ENCODE measurements at places on chromosomes 4 and X. TPM values are rescaled to one million over a fixed set of nuclear protein-coding genes. Genes with fewer than 3 reads are reported as not detected.

DNA sequence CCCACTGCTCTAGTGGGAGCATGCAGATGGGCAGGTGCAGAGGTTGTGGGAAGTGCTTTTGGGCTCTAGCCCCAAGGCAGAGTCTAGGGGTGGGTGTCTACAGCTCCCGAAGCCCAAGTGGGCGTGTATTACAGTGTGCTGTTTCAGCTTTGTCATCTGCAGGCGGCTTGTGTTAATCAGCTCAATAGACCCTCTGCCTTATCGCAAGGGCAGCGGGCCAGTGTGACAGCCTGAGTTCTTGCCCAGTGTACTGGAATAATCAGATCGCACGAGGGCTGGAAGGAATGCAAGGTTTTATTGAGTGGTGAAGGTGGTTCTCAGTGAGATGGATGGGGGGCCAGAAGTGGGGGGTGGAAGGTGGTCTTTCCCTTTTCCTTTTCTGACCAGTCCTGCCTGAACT lies 529.4 kb upstream of the AMOT start:
- no peak for DNase-seq

GRCh38 chrX:154804957-154805695 lies at the start of gene MPP1:
Gene MPP1 (minus strand): TSS chrX:154805485. CDS start chrX:154805373, 112 bp downstream.
- DNase-seq, result peak; percentile 73

GRCh38 chrX:45758738-45759397 lies 558.2 kb upstream of the DIPK2B start:
- no peak for DNase-seq

DNA sequence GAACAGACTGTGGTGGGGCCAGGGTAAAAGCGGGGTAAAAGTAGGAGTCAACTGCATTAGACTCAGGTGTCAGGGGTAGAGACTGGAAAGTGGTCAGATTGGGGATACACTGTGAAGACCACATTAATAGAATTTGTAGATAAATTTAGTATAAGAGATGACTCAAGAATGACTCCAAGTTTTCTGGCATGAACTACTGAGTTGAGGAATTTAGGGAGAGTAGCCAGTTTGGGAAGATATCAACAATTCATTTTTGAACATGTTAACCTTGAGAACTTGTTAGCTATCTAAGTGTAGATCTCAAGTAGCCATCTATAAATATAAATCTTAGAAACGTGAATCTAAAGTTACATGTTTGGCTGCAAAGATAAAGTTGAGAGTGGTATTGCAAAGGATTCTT lies 206.9 kb upstream of the HCCS start:
- DNase-seq, result no peak

DNA sequence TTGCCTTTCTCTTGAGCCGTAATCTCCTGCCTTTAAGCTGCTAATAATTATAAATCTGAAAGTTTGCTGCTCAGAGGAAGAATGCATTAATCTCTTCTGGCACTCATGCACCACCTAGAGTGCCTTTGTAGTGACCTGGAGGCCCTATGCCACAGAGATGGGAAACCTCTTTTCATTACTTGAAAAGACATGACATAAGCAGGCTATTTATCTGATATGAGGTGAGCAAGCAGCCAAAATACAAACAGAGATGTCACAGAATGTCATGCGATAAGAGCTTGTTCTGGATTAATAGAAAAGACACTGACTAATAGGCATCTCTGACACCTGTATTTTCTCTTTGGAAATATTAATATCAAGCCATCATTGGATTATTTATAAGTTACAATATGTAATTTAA lies 42.3 kb downstream of the GABRB1 start:
- no peak for DNase-seq

Gene FAM184B
- total RNA-seq, result 0.19 TPM

- no peak for DNase-seq
These were observed 88.9 kb downstream of the JAKMIP1 start for GRCh38 chr4:6111354-6111960.

Gene PABPC5
- total RNA-seq, result 5.9 TPM

Gene EDNRA
- total RNA-seq, result 9.4 TPM

Gene NDNF
- 7.6 TPM for total RNA-seq

DNA sequence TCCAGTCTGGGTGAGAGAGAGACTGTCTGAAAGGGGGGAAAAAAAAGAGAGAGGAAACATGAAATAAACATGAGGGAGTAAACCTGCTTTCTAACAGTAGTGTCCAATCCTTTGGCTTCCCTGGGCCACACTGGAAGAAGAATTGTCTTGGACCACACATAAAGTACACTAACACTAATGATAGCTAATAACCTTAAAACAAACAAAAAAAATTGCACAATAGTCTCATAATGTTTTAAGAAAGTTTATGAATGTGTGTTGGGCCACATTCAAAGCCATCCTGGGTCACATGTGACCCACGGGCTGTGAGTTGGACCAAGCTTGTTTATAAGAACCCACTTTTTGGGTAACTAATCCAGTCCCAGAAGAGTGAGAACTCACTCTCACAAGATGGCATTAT lies 30.3 kb downstream of the PDS5A start:
- DNase-seq, result no peak

GRCh38 chr4:100117750-100118149 lies 72.5 kb downstream of the DDIT4L start:
- DNase-seq, result no peak

- DNase-seq, result no peak
These were observed 1950.7 kb upstream of the IGFBP7 start for GRCh38 chr4:59060895-59061294.

DNA sequence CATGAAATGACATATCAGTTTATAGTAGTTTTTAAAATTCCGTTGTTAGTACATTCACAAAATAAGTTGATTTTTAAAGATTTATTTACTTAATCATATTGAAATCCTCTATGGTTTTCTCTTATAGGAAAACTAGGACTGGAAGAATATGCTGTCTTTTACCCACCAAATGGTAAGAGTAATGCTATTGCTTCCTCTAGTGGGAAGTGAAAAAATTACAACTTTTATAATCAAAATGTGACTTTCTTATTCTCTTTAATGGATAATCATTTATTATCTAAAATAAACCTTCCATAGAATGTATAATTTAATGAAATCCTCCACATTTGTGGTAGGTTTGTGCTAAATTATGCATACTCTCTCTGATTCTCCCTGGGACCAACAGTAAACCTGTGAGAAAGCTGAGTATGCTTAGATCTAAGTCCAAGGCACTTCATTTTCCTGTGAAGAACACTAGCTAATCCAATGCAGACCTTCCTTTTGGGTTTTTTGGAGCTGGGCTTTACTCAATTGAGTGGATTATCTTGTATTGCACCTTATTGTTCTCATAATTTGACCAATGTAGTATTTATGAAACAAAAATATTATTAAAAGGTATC lies 136.2 kb downstream of the TBC1D19 start:
- no peak for DNase-seq

DNA sequence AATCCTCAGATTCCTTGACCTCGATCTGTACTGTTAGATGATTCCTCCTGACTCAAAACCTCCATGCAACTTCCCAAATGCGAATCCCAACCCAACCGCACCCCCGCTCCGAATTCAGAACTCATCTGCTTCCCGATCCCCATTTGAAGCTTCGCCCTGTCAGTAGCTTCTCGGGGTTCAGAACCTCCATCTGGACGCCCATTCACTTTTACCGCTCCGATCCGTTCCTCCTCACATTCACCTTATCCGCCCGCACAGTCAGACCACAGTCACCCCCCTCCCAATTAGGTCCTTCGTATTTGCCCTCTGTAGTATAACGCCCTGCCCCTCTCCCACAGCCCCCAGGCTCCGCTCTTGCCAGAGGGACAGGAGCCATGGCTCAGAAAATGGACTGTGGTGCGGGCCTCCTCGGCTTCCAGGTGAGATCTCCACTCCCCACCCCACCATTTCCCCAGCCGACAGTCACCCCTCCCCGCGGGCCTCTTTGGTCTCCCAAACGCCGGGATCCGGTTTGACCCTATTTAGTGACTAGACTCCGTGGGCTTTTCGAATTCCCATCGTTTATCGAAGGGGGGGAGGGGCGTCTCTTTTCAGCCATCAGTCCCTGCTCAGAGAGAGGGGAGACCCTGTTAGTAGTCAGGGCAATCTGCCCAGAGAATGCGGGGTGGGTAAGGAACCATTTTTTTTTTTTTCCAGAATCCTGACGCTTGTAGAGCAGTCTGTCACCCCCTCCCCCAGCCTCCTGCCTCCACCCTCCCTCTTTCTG lies 691 bp downstream of the MAGED1 start:
- peak; percentile 22 for DNase-seq

- no peak for DNase-seq
These were observed 46.2 kb upstream of the TXK start for GRCh38 chr4:48180234-48180633.

- DNase-seq, result no peak
These were observed 562.8 kb upstream of the POU3F4 start for GRCh38 chrX:82945332-82945731.

DNA sequence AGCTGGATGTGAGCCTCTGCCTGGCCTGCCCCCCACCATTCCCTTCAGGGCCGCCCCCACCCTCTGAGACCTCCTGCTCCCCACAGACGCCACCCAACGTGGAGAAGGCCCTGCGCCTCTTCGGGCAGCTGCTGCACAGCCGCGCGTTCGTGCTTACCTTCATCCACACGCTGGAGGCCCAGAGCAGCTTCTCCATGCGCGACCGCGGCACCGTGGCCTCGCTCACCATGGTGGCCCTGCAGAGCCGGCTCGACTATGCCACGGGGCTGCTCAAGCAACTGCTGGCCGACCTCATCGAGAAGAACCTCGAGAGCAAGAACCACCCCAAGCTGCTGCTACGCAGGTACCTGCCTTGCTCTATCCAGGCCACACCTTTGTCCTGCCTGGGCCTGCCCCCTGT lies 10.1 kb downstream of the PLXNA3 start:
- DNase-seq, result no peak

DNA sequence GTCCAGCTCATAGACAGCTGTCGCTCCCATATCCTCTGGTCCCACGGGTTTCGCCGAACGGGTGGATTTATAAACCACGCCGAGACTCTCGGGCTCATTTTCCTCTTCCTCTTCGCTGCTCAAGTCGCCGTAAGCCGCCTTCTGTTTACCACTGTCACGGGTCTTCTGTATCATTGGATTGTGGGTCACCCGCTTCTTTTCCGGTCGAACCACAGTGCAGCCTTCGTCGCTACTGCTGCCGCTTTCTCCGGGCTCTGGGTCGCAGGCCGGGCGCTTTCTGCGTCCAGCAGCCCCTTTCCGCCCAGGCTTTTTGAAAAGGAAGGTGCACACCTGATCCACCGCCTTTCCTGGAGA lies 311 bp downstream of the RNF113A start:
- no peak for DNase-seq

Gene STPG2
- total RNA-seq, result 2.7 TPM

GRCh38 chrX:106802063-106802387 lies 448 bp upstream of the TBC1D8B start:
- no peak for DNase-seq

DNA sequence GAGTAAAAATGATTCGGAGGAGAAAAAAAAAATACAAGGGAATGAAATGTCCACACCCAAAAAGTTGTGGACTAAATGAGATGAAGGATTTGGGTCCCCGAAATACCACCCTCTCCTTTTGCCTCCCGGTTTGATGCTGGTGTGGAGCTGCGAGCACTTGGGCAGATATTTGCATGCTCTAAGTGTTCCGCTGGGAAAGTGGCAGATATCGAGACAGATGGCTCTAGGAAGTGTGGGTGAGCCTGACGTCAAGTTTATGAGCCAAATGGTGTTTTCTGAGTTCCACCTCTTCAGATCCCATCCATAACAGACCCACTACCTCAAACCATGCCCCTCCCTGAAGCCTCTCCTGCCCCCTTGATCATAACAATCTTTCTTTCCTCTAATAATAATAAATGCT lies 228.6 kb downstream of the QDPR start:
- no peak for DNase-seq

DNA sequence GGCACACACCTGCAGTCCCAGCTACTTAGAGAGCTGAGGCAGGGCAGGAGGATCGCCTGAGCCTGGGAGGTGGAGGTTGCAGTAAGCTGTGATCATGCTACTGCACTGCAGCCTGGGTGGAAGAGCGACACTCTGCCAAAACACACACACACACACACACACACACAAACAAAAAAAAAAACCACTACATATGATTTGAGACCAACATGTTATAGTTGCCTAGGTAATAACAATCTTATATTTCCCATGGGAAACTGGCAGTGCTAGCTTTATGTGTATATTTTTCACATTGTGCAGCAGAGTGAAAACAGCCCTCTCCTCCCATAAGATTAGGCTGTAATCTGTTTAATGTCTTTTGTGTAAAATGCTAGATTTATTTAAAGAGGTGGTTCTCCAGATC lies 3.1 kb upstream of the FAM241A start:
- no peak for DNase-seq

- no peak for DNase-seq
These were observed 1774.8 kb downstream of the ARAP2 start for GRCh38 chr4:34469516-34469915.

DNA sequence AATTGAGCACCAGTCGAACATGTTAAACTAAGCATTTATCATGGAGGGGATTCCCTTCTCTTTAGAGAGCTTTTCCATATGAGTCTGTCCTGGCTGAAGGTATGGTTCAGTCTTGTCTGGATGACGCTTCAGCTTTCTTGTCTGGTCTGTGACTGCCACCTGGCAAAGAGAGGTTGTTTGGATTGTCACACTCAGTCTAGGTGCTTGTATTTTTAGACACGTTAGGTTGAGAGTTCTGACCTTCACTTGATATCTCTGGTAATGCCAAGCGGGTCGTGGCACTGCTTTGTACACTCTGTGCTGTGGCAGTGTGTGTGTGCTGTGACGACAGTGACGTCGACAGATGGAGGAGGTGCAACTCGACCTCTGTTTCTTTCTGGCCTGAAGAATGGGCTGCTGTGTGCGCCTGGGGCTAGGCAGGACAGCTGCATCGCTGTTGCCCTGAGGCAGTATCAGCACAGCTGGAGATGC lies 12.6 kb downstream of the NOCT start:
- DNase-seq, result peak; percentile 32

- no peak for DNase-seq
These were observed 774.8 kb upstream of the TENM3 start for GRCh38 chr4:181468451-181468850.

- DNase-seq, result no peak
These were observed 40.4 kb downstream of the CPLX1 start for GRCh38 chr4:785332-786073.

DNA sequence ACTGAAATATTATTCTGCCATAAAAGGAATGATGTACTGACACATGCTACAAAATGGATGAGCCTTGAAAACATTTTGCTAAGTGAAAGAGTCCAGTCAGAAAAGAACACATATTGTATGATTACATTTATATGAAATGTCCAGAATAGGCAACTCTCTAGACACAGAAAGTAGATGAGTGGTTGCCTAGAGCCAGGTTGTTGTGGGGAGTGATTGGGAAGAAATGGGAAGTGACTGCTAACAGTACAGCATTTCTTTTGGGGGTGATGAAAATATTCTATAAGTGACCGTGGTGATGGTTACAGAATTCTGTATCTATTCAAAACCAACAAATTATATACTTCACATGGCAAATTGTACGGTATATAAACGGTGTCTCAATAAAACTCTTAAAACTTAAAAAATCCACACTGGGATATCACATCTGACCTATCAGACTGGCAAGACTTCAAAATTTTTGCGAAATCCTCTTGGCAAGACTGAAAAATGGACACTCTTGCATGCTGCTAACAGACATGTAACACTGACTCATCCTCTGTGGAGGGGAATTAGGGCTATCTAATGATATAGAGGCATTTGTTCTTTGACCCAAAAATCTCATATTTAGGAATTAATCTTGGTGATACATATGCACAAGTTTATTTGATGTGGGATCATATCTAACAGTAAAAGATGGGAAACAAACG lies 71.8 kb downstream of the FAM13A start:
- no peak for DNase-seq

- no peak for DNase-seq
These were observed 277.7 kb upstream of the CLNK start for GRCh38 chr4:10962246-10962645.

Gene PHEX
- 0.31 TPM for total RNA-seq

Data from testis (tissue), 5 donors.